ENCODE measurements at places on chromosomes 3 and 15.

DNA sequence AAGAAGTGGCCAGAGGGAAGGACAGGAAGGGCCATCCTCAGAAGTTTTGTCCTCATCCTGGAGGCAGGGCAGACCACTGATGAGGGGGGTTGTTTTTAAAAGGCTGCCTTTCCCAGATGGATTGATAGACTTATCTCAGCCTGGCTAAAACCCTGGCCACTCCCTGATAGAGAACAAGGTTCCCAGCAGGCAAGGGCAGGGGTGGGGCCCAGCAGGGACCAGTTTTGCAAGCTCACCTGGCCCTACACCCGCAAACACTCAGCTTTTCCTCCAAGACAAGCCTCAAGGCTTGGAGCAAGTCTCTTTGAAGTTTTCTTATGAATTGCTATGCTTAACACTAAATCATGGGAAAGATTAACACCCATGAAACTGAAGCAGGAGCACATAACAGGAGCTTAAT is 9.1 kb downstream of the LIPC start:
- DNase-seq: no peak

DNA sequence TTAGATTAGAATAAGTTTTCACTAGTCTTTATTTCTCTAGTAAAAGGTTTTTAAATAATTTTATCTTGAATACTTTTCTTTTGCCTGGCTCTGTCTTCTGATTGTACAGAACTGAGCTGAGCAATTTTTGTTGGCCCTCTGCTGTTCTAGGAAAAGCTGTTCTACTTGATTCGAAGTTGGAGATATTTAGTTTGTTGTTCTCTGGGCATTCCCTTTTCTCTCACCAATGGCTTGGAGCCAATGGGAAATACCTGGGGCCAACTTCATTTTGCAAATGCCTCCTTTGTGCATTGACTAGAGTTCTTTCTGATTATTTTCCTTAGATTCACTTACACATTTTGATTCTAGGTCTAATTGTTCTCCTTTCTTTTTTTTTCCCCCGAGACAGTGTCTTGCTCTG is 16.5 kb downstream of the ABHD5 start:
- DNase-seq: no peak

DNA sequence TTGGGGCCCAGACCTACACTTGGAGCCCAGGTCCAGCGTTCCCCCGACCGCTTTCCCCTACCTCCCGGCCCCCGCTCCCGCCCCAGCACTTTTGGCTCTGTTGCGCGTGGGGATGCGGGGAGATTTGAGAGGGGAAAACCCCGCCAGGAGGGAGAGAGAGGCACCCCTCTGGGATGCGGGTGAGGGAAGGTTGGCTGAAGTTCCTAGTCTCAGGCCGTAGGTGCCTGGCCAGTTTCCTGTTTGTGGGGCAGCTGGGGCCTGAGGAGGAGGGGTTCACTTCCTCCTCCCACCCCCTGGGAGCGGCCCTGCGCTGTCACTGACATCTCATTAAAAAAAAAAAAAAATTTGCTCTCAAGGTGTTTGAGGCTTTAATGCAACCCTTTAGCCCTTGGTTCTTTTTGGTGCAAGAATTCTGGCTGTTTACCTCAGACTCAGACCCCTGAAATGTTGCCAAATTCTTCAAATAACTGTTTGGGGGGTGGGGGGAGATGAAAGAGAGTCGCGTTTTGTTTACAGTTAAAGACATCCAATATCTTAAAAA is 2.6 kb downstream of the FAM43A start:
- DNase-seq: peak; percentile 30

DNA sequence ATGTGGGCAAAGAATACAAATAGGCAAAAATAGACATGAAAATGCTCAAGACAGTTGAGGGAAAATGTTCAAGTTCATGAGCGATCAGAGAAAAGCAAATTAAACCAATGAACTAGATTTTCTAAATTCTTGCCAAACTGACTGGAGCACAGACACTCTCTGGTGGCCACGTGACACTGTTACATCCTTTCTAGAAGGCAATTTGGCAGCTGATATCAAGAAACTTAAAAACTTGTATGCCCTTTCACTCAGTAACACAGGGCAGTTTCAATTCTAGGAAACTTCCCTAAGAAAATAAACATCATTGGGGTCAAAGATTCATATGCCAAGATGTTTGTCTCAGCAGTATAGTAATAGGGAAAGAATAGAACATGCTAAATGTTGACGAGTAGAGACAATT is 52.2 kb downstream of the ABHD5 start:
- no peak for DNase-seq

- DNase-seq: no peak
Measured at GRCh38 chr3:53643757-53644156, 149.3 kb downstream of the CACNA1D start.

GRCh38 chr15:66405007-66405406 is 18.3 kb downstream of the MAP2K1 start:
- no peak for DNase-seq

DNA sequence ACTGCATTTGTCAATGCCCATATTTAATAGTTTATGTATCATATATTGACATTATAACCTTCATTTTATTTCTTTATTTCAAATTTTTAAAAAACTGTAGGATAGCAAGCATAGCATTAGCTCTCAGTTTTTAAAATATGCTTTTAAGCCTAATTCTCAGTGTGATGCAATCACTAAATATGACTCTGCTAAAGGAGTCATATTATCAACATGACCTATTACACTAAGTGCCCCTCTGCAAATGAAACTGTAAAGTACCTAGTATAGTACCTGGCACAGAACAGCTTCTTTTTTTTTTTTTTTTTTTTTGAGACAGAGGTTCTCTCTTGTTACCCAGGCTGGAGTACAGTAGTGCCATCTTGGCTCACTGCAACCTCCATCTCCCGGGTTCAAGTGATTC is 179.4 kb upstream of the CGNL1 start:
- DNase-seq: no peak

- DNase-seq: no peak
Measured at GRCh38 chr15:25869701-25870100, 6.6 kb upstream of the ATP10A start.

DNA sequence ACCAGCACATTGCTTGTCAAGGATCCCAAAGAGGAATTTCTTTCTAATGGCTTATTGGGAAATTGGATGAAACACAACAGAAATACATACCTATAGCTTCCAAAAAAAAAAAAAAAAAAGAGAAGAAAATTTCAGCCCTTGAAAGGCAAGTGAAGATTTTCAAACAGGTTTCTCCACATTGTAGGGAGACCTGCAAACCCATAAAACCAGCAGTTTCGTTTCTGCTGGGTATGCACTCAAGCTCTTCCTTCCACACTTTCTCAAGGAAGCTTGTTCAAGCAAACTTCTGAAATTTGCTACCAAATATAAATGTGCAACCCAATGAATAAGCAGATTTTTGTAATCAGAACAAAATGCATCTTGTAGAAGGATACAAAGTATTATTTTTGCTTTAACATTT is 15.9 kb upstream of the SH3BP5 start:
- DNase-seq: no peak

DNA sequence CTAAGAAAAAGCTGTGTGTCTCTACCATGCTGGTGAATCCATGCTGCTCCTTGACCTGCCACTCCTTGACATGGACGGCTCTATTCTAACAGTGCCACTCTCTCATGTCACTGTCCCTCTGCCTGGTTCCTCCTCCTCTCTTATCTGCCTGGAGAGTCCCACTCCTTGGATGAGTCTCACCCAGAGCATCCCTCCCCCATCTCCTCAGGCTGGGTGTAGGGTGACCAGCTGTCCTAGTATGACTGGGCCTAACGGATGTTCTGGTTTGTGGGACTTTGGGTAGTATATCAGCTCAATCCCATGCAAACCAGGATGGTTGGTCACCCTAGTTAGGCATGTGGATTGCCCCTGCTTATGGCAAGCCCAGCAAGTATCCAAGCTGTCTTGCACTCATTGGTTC is 54.3 kb downstream of the LIPC start:
- no peak for DNase-seq

DNA sequence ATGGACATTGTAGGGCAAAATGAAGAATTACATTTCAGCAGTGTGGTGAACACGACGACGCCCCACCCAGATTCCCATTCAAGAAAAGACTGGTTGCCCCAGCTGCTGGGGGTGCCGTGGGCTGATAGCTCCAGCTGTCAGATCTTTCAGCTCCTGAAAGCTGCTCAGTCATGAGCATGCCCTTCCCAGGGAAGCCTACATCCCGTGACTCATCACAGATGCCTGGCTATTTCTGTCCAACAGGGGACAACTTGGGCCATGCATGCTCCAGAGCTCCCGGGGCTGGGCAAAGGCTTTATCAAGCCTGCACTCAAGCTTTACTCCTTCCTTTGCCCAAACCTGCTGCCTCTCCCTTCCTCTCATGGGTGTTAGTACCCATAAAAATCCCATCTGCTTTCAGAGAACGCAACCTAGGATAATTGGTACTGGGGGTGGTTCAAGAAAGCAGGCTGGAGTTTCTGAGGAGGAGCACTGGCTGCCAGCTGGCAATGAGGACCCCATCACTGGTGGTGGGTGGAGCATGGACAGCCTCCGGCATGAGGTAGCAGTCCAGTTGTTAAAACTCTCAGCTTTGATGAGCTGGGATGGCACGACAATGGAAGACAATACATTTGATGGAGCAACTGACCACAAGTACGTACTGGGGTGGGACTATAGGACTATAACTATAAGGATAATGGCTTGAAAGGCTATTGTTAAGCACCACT is 16.4 kb upstream of the ST8SIA2 start:
- no peak for DNase-seq

Data from stimulated activated CD8-positive, alpha-beta memory T cell treated with anti-CD3 and anti-CD28 coated beads, Interleukin-12 subunit alpha, Interleukin-12 subunit beta, amount 100 ng/mL, for 4 hours (primary cell).